Thoracic aorta (tissue), 2 donors: ENCODE measurements at places on chromosomes 6 and 20.

- DNase-seq: no peak
Measured at GRCh38 chr6:14524319-14524718, 406.7 kb downstream of the CD83 start.

GRCh38 chr6:147384737-147385710, 123.5 kb upstream of the SAMD5 start:
- DNase-seq: no peak

DNA sequence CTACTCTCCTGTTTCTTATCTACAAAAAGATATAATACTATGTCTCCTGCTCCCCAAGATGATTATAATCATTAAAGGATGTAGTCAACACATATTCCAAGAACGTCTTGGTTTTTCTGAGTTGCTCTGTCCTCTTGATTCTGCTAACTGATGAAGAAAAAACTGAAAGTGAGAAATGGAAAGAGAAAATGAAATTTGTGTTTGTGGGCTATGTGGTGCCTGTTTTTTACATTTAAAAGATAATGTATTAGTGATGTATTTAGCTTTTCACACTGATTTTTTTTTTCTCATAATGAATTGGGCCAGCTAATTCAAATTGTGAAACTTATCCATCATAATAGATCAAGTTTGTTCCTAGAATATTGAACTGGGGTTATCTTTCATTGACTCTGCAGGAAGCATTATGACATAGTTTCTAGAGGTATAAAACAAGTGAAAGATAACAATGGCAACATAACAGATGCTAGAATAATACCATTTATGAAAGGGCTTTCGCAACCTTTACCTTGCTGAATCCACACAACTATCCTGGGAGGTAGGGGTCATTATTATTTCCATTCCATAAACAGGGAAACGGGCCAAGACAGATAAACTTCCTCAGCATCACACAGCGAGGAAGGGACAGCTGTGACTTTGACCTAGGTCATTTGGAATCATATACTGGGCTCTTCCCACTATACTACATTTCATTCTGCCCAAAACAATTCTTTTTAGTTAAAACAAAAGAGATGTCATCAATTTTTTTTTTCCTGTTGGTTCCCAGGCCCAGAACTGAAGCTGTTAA, 336.7 kb downstream of the GJA1 start:
- no peak for DNase-seq

GRCh38 chr6:79544299-79544927, 7.2 kb upstream of the LCA5 start:
- no peak for DNase-seq

- no peak for DNase-seq
Measured at GRCh38 chr20:31547720-31548298, 33.6 kb downstream of the HM13 start.

DNA sequence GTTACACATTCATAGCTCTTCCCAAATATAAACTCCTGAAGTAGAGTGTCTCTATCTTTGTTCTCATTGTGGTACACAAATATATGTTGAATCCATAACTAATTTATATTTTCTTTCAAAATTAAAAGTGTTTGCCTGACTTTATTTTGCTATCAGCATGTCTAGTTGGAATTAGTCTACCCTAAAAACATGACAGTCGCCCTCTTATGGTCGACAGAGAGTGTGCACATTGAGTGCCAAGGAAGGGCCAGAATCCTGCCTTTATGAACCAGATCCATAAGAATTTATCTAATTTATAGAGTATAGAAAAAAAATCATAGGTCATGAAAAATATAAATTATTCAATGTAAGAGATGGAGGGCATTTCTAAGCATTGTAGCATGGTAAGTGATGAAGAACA, 12.3 kb upstream of the DEFB112 start:
- DNase-seq: no peak

DNA sequence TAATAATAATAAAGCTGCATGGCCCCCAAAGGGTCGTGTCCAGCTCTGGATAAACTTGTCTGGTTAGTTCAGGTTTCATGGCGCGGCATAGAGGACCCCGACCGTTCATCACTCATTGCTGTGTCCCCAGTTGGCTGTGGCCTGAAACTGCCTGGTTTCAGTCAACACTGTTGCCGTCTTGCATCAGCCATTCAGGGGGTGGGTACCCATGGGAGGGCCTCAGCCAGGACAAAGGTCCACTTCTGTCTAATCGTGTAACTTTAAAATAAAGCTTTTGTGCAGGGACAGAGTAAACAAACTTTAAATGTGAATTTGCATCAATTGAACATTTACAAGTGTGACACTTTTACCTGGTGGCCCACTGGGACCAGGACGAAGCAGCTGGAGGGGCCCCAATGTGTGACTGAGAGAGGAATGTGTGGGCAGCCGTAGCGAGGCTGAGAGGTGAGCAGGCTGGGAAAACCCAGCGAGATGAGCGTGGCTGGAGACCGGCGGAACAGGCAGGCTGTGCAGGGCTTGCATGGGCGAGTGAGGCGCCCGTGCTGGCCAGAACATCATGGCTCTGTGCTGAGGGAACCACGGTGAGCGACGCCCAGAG, 22.3 kb upstream of the UNC93A start:
- no peak for DNase-seq

DNA sequence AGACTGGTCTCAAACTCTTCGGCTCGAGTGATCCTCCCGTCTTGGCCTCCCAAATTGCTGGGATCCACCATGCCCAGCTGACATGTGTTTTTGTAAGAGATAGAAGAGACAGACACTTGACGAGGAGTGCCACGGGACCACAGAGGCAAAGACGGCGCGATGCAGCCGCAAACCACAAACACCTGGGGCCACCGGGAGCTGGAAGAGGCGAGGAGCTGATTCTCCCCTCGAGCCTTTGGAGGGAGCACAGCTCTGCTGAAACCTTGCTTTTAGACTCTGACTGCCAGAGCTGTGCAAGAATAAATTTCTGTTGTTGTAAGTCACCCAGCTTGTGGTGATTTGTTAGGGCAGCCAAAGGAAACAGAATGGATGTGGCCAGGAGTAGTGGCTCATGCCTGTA, 46.9 kb downstream of the TFAP2C start:
- no peak for DNase-seq

GRCh38 chr6:27592481-27593199, 119.7 kb upstream of the ZNF184 start:
- no peak for DNase-seq

DNA sequence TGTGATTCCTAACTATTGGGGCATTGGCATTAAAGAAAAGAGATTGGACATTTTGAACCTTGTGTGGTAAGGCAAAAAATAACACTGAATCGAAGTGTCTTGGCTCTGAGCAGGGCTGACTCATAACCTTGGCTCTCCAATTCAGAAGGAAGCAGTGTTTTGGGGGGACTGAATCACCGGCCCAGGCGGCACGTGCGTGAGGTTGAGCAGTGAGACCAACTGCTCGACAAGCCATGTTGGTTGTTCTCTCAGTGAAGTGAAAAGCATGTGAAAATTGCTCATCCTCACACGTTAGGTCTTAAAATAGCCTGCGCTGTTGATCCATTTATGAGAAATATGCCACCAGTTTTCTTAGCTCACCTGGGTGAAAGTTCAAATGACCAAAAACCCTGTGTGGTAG, 137.8 kb upstream of the SPACA1 start:
- no peak for DNase-seq

DNA sequence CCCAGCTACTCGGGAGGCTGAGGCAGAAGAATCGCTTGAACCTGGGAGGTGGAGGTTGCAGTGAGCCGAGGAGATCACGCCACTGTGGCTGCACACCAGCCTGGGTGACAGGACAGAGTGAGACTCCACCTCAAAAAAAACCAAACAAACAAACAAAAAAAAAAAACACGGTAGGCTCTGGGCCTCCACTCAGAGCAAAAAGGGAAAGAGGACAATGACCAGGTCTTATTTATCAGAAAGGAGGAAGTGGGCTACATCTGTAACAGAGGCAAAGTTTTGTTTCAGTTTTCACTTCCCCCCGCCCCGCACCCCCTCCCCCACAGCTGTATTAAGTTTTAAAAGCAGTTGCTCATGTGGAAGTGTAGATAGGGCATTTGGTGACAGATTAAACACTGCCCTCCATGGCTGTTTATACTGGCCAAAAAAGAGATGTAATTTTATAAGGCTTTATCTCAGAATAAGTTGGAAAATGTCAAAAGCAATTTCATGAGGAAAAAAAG, 114.6 kb downstream of the RCAN2 start:
- DNase-seq: no peak

- no peak for DNase-seq
Measured at GRCh38 chr6:107716688-107717089, 107.4 kb downstream of the SCML4 start.

- no peak for DNase-seq
Measured at GRCh38 chr6:75333676-75334200, 49.1 kb upstream of the TMEM30A start.

- no peak for DNase-seq
Measured at GRCh38 chr6:42841844-42842584, 37.4 kb upstream of the RPL7L1 start.

- no peak for DNase-seq
Measured at GRCh38 chr20:48821261-48821920, 6.4 kb downstream of the PREX1 start.

DNA sequence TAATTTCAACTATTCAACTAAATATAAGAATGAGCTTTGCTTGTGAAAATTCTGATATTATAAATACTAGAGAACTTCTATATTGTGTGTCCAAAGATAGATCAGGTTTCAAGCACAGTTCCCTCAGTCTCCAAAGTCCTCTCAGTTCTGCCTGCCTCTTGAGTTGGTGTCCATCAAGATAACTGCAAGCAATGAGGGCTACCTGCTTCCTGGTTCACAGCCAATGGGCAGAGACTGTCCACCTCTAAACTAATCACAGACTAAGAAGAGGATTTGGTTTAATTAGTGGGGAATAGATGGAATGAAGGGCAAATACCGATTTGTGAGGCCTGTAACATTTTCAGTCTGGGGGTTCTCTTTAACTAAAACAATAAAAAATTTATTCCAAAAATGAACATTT, 41.3 kb upstream of the LOC128125822 start:
- no peak for DNase-seq

- no peak for DNase-seq
Measured at GRCh38 chr6:161076181-161076677, 84.7 kb downstream of the MAP3K4 start.

GRCh38 chr6:15502446-15503345, 160.1 kb downstream of the DTNBP1 start:
- no peak for DNase-seq

DNA sequence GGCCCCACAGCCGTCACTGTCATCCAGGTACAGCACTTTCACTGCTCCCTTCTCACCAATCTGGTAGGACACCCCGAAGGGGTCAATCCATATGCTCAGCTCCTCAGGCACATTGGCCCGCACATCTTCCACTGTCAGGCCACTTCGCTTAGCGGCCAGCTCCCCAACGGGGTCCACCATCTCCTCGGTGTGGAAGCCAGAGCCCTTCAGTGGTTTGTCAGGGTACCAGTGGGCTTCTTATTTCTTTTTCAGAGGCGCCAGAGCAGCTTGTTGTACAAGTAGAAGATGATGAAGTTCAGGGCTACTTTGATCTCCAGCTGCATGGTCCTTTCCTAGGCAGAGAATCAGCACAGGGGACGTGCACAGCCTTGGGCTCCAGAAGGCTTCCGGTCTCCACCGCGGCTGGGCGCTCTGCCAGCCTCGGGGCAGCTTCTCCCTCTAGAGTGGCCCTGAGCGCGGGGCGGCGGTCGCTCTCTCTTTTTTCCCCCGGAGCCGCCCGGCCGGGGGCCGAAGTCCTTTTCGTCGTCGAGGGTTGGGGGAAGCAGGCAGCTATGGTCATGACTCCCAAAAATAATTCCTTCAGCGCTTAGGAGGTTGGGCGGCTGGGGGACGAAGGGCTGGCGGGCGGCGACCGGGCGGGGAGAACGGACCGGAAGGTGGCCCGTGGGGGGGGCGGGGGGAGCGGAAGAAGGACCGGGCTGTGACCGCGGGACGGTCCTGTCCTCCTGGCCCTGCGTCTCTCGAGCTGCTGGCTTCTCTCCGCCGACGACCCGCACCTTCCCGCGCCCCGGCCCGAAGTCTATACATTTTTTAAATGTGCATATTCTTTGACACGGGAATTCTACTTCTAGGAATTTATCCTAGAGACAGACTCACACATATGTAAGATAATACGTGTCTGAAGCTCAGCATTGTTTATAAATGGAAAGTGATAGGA, 6.5 kb upstream of the ZSCAN9 start:
- no peak for DNase-seq

- no peak for DNase-seq
Measured at GRCh38 chr6:144690133-144690532, 405.0 kb downstream of the UTRN start.

DNA sequence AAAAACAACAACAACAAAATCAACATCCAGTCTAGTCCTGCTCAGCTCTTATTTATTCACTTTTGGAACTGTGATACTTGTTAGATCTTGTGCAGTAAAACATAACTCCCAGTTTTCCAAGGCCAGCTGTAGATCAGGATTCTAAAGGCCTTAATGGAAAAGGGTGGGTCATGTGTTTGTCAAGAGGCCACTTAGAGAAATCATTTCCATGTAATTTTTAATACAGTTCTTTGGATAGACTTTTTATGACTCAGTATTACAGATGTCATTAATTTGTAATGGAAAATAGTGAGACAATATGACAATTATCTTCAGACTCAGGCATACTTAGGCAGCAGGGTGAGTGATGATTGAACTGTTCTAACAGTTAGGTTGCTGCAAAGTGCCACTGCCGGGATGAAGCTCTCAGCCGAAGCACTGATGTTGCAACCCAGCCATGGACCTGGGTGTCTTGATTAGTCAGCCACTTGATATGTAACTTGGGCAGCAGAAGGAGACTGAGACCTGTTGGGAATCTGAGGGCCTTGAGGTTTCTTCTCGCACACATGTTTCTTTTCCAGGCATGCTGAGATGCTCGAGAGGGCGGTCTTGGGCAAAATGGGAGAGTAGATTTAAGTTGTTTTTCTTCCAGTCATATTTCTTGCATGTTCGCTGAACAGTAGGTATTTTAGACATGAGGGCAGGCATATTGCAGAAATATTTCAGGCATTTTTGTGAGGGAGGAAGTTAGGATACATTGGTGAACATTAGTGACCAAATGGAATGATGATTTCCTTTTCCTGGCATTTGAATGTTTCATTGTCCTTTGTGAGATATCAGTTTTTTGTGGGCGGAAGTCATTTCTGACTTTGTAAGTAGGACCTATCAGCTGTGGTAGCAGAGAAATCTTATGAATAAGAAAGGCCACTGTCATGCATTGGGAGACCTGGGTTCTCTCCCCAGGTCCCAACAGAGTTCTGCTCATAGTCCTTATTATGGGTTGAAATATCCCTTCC, 52.3 kb downstream of the SLX4IP start:
- no peak for DNase-seq

- no peak for DNase-seq
Measured at GRCh38 chr6:65671922-65672321, 35.1 kb downstream of the EYS start.

- no peak for DNase-seq
Measured at GRCh38 chr6:150702675-150703074, 103.0 kb downstream of the PLEKHG1 start.

DNA sequence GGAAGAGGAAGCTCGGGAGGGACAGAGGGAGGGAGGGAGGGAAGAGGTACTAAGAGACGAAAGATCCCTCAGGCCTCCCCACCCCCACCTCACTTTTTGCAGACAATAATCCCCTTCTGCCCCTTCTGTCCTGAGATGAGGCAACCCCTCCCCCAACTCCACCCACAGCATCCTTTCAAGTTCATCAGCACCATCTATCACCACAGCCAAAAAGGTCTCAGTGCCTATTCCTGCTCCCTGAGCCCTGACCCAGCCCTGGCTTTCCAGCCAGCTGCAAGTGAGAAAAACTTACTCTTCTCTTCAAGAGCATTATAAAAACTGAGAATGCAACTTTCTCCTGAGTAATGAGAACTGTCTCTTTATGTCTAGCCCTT, 133.2 kb upstream of the LRFN2 start:
- DNase-seq: no peak
